Neural crest cell (in vitro differentiated cells): ENCODE measurements at places on chromosomes 1 and 21. TPM values are rescaled to one million over a fixed set of nuclear protein-coding genes. Genes with fewer than 3 reads are reported as not detected.

The TDRD5 gene
- total RNA-seq, result not detected in 2 replicates

The CD1B gene
- total RNA-seq, result not detected in 2 replicates

The PLXNA2 gene
- 35.0 and 37.7 TPM in 2 replicates for total RNA-seq

DNA sequence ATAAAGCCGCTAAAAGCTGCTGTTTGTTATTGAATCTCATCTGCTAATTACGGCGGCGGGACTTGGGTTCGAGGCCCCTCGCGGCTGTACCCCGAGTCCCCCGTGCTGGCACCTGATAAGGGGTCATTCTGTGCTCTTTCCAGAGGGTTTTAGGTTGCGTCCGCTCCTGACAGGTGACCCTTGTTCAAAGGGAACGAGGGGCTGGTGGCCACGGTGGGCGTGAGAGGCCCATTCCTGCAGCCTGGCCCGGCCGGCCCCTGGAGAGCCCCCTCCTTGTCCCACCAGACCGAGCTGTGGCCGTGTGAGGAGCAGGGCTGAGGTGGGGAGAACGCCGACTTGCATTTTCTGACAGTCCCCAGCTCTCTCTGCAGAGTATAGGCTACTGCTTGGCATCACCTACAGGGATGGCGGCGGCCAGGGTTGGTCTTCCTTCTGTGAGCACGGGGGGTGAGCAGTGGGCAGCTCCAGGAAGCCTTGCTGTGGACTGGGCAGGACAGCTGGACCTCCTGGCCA lies 12.2 kb downstream of the PRDM16 start:
- H3K36me3 ChIP-seq, result no peaks in the 10 kb centered on the region
- H3K27ac ChIP-seq, result no peak overlapping the region
- peaks cover 33% of the 10 kb centered on the region for H3K4me1 ChIP-seq
- DNase-seq, result no peak

DNA sequence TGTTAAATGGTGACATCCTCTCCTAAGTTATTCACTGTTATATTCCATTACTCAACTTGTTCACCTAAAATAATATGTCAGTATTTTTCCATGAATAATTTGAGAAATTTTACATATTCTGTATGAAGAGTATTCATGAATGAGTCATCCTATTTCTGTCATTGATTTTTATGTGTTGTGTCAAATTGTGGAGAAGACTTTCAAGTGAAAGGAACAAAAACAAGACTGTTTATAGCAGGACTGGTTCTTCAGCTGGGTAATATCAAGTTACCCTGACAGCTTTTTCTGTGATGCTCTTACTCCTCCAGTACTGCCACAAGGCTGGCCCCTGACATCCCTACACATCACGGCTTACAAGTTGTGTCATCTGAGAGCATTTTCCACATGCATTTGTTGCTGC lies 847.7 kb downstream of the NCAM2 start:
- H3K4me3 ChIP-seq, result no peak overlapping the region
- DNase-seq, result no peak
- no peak overlapping the region for H3K27ac ChIP-seq

- H3K4me3 ChIP-seq, result no peak overlapping the region
- no peak for DNase-seq
- peaks cover 32% of the 10 kb centered on the region for H3K36me3 ChIP-seq
- H3K4me1 ChIP-seq, result peaks cover 18% of the 10 kb centered on the region
- H3K27me3 ChIP-seq, result no peaks in the 10 kb centered on the region
Measured at GRCh38 chr1:91729621-91730358, 156.2 kb downstream of the TGFBR3 start.

DNA sequence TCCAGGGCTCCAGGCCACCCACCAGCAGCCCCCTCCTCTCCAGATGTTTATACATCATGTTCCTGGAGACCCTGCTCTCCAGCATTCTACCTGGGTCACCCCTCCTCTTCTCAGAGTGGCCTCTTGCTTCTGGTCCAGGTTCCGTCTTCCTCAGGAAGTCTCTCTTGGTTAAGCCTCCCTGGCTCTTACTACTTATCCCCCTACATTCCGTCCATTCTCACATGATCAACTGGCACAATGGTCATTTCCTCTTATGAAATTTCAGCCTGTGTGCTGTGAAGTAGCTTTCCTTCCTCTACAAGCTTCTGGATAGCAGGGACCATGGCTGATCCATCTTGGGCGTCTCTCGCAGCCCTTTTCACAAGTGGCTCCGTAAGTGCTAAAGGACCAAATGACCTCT lies 33.9 kb upstream of the ATP2B4 start:
- DNase-seq, result no peak
- no peaks in the 10 kb centered on the region for H3K27me3 ChIP-seq
- peaks cover 64% of the 10 kb centered on the region for H3K4me1 ChIP-seq
- H3K27ac ChIP-seq, result peak overlapping the region; percentile 2
- no peaks in the 10 kb centered on the region for H3K36me3 ChIP-seq
- H3K4me3 ChIP-seq, result peak overlapping the region; percentile 41

GRCh38 chr1:235307158-235308124 lies 20.5 kb downstream of the ARID4B start:
- no peaks in the 10 kb centered on the region for H3K27me3 ChIP-seq
- H3K36me3 ChIP-seq, result peaks cover 10% of the 10 kb centered on the region
- H3K4me1 ChIP-seq, result peaks cover 26% of the 10 kb centered on the region
- no peak for DNase-seq
- no peak overlapping the region for H3K4me3 ChIP-seq

DNA sequence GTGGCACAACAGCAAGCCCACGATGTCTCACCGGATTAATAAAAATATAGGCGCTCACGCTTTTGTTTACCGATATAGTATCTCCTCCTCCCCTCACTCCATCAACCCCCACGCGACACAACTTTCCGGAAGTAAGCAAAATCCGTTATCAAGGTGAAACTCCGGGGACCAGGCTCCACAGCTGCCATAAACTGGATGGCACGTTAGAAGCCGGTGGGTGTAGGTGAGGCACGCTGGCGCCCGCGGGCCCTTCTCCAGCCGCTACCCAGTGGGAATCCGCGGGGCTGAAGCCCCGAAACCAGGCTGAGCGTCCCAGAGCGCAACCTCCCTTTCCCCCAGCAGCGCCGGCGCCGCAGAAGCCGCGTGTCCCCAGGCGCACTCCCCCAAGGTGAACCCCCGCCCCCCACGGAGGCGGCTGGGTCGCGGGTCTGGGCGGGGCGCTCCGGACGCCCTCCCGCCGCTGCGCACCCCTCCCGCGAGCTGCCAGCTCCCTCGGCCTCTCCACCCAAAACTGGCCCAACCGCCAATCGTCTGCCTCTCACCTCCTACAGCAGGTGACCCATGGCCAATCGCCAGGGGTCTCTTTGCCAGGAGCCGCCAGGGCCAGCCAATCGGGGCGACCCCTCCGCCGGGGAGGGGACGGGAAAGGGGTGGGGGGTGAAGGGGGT lies 112.4 kb downstream of the OSBPL9 start:
- H3K27me3 ChIP-seq, result peaks cover 6% of the 10 kb centered on the region
- H3K4me1 ChIP-seq, result peaks cover 35% of the 10 kb centered on the region
- no peak overlapping the region for H3K27ac ChIP-seq
- no peaks in the 10 kb centered on the region for H3K36me3 ChIP-seq

- H3K4me3 ChIP-seq, result no peak overlapping the region
- DNase-seq, result no peak
- no peaks in the 10 kb centered on the region for H3K27me3 ChIP-seq
- H3K27ac ChIP-seq, result no peak overlapping the region
- H3K36me3 ChIP-seq, result peaks cover 4% of the 10 kb centered on the region
Measured at GRCh38 chr1:13706046-13706445, 6.1 kb downstream of the PRDM2 start.
